ENCODE measurements at places on chromosomes 4 and X. TPM values are rescaled to one million over a fixed set of nuclear protein-coding genes. Genes with fewer than 3 reads are reported as not detected.

Gene DCAF4L1
- not detected for total RNA-seq

Gene SLC4A4
- total RNA-seq: 27.3 TPM

DNA sequence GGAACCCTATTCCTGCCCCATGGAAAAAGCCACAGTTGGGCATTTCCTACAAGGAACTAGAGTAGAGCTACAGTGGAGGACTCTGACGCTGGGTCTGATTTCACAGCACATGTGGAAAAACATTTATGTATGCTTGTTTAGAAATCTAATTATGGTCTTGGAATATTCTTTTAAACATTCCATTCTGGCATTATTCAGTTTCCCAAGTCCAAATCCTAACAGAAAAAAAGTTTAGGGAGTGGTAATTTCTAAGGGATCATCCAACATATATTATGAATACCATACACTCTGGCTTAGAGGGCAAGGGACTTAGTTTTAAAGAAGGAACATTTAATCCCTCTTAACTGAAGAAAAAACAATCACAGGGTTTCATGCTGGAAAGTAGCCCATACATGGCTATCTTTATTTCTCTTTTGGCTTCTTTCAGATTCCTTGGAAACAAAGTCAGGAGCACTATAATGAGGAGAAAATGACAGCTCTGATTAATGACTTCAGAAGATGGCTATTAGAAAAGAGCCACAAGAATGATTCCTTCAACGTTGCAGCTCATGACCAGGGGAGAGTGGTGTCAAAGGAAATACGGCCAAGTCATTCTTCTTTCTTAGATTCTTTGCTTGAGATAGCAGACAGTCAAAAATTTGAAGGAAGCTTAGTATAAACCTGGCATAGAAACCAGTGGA, 56.1 kb downstream of the CNGA2 start:
- DNase-seq: peak; percentile 42

DNA sequence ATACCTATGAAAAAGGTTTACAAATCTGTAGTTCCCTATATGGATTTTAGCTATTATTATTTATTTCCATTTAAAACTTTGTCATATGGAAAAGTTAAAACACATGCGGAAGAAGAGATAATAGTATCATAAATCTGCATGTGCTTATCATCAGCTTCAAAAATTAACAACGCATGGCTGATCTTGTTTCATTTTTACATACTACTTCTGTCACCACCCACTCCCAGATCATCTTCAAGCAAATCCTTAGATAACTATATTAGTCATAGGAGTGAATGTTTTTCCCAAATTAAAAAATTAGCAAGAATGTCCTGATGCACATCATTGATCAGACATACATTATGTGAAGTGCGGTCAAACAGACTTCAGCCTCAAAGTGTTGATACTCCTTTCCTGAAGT, 24.6 kb upstream of the MOB1B start:
- no peak for DNase-seq

- no peak for DNase-seq
Observed at GRCh38 chrX:716136-716535, 85.5 kb downstream of the SHOX start.

GRCh38 chrX:108304210-108304609, 134.0 kb downstream of the COL4A6 start:
- no peak for DNase-seq

GRCh38 chrX:114267142-114267541, 316.7 kb upstream of the HTR2C start:
- DNase-seq: no peak

- DNase-seq: no peak
Observed at GRCh38 chr4:125682730-125683129, 368.0 kb downstream of the FAT4 start.

DNA sequence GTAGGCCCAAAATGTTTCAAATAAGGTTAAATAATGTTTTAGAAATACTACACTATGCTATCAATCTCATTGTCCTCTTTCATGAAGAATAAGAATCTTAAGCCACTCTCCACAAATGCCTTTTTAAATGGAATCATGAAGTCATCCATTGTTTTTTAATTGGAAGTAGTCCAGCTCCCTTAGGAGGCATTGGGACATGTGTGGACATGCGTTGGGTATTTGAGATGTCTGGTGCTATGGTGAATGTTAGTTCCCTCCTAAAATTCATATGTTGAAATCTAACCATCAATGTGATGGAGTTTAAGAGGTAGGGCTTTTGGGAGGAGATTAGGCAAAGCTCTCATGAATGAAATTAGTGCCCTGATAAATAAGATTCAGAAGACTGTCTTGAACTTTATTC, 289.0 kb downstream of the C4orf33 start:
- DNase-seq: no peak

GRCh38 chr4:19375136-19375804, 876.4 kb upstream of the SLIT2 start:
- DNase-seq: no peak

GRCh38 chr4:74531963-74532794, 87.2 kb downstream of the AREG start:
- no peak for DNase-seq

All from right atrium auricular region (tissue), 2 donors.